ENCODE measurements at places on chromosomes 5 and 9. TPM values are rescaled to one million over a fixed set of nuclear protein-coding genes. Genes with fewer than 3 reads are reported as not detected.

The FANCC gene
- 14.6 TPM for total RNA-seq

The PCSK1 gene
- 3.2 TPM for total RNA-seq

DNA sequence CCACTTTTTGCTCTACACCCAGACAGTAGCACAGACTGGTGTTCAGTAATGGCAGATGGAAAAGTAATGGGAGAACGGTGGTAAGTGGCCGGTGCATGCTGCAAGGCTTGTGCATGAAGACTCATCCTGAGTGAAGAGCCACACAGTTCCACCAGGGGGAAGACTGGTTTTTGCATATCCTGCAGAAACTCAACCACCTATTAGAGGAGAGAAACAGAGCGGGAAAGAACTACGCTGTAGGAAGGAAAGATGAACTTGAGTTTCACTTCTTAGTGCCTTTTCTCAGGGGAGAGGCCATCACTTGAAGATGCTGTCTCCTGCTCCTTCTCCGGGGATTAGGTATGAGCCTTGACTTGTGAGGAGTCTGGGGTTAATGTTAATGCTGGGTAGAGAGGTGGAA lies 9.4 kb upstream of the PRSS3 start:
- no peak for DNase-seq

- DNase-seq = no peak
These were observed 33.2 kb upstream of the ASS1 start for GRCh38 chr9:130411566-130411915.
